DMS79 treated with DMSO at 0.1 percent for 48 hours (cell line): ENCODE measurements at places on chromosomes 2 and 18.
A peak's percentile ranks its signal among the peaks of the same experiment; 100 is the strongest.

GRCh38 chr2:14094592-14094991, 537.9 kb upstream of the LRATD1 start:
- no peak for DNase-seq

GRCh38 chr18:10032331-10033015, 118.7 kb downstream of the VAPA start:
- no peak for DNase-seq

DNA sequence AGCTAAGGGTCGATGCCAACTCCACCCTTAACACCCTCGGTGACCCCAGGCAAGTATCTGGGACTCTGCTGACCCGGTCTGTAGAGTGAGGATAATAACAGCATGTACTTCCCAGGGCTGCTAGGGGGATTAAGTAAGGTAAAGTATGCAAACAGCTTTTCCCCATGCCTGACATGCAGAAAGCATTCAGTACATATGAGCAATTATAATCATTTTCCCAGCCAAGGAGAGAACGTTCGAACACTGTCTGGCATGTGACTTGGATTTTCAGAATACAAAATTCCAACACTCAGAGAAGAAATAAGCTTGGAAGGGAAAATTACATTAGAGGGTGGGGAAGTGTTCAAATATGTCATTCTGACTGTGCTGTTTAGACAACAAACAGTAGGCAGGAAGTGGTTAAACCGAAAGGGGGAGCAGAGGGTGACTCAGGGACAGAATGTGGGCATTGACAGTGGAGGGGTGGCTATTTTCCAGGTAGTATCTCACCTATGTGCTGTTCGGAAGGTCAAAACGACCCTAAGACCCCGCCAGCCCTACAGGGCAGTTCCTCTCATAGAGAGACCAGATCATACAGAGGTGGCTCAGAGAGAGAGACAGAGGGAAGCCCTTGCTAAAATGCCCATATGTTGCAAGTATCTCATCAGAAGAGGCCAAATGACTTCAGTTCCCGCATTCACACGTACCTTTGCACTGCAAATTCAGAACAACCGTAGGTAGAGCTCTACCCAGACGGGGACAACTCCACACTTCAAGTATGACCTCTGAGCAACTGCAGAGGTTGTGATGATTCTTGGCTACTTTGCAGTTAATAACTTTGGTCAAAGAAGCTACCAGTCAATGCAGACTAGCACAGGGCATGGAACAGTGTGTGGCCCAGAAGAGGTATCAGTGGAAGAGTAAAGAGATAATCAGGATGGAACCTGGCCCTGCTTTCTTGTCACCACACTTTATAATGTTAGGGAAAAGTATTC, 14.8 kb downstream of the ASPRV1 start:
- no peak for DNase-seq

DNA sequence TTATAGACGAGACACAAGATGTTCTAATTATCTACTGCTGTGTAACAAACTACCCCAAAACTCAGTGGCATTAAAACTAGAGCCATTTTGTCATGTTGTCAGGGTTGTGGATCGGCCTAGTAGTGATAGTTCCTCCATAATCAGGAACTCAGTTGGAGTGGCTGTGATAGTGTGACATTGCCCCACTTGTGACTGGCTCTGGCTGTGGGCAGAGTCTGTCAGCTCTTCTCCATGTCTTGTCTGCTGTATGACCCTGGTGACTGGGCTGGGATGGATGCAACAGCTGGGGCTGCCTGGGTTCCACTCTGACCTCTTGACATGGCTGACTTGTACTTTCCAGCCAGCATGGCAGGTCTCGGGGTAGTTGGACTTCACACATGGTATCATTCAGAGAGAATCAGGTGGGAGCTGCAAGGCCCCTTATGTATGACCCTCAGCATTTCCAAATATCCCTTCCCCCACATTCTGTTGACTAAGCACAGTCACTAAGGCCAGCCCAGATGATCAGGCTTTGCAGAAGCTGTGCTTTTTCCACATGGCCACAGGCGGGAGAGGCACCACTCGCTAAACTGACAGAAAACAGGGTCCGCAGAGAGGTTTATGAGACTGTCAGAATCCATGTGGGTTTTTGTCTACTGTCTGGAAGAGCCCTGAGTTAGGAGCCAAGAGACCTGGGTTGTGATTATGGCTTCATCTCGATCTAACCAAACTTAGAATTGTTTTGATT, 50.3 kb downstream of the SETBP1 start:
- DNase-seq, result no peak

GRCh38 chr18:36130039-36130831, 536 bp downstream of the ELP2 start:
- DNase-seq, result peak; percentile 38

GRCh38 chr2:182810087-182810486, 56.4 kb downstream of the FRZB start:
- no peak for DNase-seq

- no peak for DNase-seq
Observed at GRCh38 chr18:78965917-78966792, 13.5 kb upstream of the SALL3 start.

DNA sequence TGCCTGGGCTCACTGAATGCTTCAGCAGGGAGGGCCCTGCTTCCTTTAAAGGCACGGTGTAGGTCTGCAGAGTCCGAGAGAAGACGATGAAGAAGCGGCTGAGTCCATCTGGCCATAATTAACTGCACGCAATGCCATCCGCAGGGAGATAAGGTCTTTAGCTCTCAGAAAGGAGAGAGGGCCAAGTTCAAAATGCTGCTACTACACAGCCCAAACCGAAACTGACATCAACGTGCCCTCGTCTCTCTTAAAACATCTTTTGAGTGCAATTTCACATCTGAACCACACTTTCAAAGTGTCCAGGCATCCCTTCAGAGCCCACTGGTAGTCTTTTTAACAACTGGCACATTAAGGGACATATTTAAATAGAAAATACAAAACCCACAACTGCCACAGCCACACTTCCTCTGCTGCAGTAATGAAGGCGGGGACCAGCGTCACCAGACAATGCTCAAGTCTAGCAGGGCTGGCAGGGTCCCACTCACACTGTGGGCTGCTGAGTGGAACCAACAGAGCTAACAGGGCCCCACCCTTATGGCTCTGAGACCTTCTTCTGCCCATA, 35.8 kb downstream of the ST3GAL5 start:
- no peak for DNase-seq
